ENCODE measurements at places on chromosomes 2 and 18.

DNA sequence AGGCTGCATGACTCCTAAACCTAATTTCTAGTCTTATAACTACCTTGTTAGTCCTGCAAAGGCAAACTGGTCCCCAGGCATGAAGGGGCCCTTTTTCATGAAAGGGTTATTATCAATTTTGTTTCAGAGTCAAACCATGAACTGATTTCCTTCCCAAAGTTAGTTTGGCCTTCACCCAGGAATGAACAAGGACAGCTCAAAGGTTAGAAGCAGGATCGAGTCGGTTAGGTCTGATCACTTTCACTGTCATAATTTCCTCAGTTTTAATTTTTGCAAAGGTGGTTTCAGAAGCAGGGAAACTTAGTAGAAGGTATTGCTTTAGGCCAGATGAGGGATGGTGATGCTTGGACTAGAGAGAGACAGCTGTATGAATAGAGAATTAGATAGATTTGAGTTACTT lies 8.7 kb upstream of the ALS2 start:
- no peak for DNase-seq

DNA sequence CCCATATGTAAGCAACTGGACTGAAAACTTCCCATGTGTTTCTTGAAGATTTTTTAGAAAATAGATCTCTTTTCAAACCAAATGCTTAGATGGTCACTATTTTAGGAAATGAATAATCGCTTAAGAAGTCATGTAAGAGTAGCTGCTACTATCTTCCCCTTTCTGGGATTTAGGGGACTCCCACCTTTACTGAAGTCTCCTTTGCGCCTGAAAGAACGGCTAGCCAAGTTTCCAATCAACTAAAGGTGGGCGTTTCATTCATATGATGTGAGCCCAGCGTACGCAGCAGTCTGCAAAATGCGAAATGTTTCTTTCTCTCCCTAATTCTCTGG lies 1.1 kb downstream of the DIPK1C start:
- DNase-seq: no peak

GRCh38 chr2:216774620-216775019 lies 79.3 kb upstream of the IGFBP5 start:
- DNase-seq: no peak

GRCh38 chr18:24974431-24974830 lies 377.5 kb downstream of the ZNF521 start:
- DNase-seq: no peak

DNA sequence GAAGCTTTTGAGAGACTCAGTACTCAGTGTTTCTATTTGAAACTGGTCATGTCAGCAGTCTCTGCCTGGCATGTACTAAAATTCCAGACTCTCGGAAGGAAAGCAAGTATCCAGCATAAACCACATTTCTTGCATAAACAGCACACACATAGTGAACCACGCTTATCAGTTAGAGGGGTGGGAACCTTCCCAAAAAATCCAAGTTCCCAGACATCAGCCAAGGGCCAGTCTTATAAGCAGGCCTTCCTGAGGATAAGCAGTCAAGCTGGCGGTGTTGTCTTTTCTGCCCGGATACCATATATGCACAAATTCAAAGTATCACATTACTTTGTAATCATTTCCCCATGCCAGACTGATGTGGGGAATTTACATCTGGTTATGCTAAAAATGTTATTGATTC lies 73.6 kb downstream of the ST6GAL2 start:
- no peak for DNase-seq

GRCh38 chr2:10554961-10555809 lies 107.1 kb upstream of the ODC1 start:
- no peak for DNase-seq

- DNase-seq: no peak
Observed at GRCh38 chr2:216110620-216111019, 1.5 kb downstream of the XRCC5 start.

DNA sequence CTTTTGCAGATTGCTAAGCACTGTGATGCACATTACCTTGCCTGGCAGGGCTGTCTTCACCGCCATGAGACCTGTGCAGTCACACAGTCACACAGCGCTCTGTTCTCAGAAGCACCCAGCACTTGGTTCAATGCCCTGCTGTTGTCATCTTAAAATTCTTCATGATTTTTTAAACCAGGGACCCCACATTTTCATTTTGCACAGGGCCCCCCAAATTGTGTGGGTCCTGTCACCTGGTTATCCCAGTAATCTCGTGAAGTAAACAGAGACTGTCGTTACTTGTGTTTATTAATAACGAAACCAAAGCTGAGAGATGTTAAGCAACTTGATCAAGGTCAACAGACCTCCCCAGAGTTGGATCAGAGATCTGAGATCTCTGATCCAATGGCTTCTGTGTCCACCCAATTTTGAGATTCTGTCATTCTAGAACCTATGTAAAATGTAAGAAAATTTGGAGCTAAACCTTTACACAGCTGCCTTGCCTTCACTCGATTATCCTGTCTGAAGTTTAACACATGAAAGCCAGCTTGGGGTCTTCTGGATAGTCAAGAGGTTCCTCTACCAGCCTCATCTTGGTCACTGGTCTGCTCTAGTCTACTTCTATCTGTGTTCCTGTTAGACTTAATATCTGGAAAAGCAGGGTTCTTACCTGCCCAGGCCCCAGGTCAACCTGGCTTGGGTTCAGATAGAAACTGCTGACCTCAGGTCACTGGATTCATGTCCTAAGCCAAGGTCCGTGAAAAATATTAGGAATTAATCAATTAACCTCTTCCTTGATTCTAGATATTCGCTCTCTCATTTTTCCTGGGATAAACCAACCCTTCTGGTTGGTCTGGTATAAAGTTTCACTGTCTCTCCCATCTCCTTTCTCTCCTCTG lies 13.7 kb upstream of the TTC39C start:
- DNase-seq: no peak

GRCh38 chr2:88016086-88016959 lies at the start of gene RNU2-63P:
TSS of gene RNU2-63P (minus strand) at chr2:88016547.
- no peak for DNase-seq

- no peak for DNase-seq
Observed at GRCh38 chr18:9380621-9381395, 46.2 kb downstream of the TWSG1 start.

DNA sequence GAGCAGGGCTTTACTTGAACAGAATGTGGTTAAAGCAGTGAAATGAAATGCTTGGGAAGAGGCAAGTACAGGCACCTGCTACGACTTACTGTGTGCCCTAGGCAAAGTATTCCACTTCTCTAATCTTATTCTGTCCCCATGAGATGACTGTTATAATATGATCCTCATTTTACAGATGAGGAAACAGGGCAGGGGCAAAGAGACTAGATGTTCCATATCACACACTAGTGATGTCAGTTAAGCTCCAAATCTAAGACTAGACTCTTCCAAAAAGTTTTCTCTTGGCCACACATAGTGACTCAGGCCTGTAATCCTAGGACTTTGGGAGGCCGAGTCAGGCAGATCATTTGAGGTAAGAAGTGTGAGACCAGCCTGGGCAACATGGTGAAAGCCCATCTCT lies 235.0 kb downstream of the SETBP1 start:
- DNase-seq: no peak

- DNase-seq: no peak
Observed at GRCh38 chr18:79662439-79662838, 17.2 kb upstream of the CTDP1 start.

DNA sequence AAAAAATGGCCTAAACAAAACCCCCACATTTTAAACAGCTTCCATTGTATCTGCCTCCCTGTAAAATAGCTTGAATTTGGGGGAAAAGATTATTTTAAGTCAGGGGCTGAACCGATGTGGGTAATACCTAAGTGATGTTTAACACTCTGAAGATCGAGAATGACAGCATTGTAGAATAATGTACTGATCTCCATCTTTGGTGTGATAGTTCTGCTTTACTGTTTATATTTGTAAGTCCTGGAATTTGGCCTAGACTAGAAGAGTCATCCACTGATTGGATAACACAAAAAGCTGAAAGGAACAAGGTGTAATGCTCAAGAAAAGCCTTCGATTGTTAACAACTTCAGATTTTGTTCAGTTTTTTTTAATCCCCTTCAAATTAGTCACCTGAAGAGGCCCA lies 53.8 kb upstream of the CCDC68 start:
- DNase-seq: no peak

DNA sequence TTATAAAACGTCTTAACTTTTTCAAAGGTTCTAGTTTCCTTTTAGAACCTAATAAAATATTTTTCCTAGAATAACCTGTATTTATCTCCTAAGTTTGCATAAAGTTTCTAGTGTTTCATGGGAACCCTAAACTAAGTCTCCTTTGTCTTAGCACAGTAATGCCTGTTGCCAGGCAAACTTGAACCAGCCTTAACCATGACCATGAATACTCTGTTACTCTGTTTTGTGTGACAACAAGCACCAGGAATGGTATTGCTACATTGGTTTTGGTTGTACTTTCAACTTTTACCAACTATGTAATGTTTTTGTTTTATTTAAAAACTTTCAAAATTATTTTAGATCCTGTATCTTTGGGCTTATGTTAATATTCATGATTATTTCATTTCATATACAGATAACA lies 137.6 kb downstream of the CERS6 start:
- DNase-seq: no peak

GRCh38 chr2:115075800-115076199 lies 633.4 kb downstream of the DPP10 start:
- DNase-seq: no peak

GRCh38 chr2:156306821-156307220 lies 25.7 kb downstream of the NR4A2 start:
- DNase-seq: no peak

- no peak for DNase-seq
Observed at GRCh38 chr18:44238911-44239310, 441.8 kb upstream of the SETBP1 start.

DNA sequence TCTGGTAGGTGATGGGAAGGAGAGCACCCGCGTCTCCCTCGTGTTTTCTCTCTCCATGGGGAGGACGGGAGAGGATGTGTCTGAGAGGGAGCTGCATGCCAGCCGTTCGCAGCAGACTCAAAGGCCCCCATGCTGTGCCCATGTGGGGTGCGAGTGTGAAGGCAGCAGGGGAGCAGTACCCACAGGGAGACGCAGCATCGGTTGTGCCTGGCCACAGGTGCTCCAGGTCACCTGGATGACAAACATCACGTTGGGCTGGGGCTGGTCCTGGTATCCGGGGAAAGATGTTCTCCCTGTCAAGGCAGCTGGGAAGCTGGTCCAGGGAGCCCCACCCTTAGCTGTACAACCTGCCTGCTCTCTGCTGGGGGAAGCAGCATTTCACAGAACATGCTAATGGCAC lies 119.5 kb upstream of the SALL3 start:
- no peak for DNase-seq

DNA sequence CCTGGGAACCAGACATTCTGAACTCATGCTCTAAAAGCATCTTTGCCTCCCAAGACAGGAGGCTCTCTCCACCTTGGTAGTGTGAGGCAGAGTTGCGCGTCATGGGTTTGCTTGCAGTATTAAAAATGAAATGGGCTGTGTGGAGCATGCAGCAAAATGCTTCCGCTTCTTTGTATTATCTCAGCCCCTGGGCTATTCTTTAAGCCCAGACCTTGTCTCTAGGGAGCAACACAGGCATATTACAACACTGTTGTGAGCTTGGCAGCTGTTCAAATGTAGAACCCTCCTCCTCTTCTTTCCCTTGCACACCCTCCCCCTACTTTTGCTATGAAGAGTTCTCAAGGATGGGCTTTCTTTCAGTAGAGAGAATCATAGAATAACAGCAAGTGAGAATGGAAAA lies 185.1 kb upstream of the LHCGR start:
- no peak for DNase-seq

DNA sequence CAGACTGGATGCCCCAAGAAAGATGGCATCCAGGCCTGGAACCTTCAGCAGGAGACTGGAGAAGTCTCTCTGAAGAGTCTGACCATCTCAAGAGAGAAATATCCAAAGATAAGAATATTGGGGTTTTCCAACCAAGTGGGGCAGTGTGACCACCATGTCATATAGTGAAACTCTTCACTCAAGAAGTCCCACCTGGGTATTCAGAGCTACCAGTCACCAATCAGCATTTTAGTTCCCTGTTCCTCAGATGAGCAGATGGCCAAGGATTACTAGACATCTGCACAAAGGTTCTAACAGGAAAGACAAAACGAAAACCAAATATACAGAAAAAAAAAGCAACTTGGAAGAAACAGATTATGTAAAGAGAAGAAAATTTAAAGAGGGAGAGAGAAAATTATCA lies 38.5 kb upstream of the CXCR4 start:
- no peak for DNase-seq

- DNase-seq: no peak
Observed at GRCh38 chr2:71923143-71923525, 224.5 kb downstream of the CYP26B1 start.

DNA sequence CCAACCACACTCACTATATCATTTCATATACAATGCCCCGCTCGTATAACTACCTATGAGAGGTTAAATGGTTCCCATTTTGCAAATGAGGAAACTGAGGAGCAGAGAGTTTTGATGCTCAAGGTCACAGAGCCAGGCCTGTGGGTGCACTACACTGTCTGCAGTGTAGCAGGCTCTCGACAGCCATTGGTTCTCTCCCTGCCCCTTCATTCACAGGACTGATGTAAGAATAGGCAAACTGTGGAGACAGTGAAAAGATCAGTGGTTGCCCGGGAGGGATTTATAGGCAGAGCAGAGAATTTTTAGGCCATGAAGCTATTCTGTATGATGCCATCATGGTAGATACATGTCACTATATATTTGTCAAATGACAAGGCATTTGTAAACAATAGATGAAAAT lies 39.0 kb upstream of the LBH start:
- no peak for DNase-seq

- no peak for DNase-seq
Observed at GRCh38 chr18:69196336-69196735, 204.4 kb upstream of the DOK6 start.

- DNase-seq: no peak
Observed at GRCh38 chr2:122323927-122324326, 568.5 kb downstream of the TSN start.

DNA sequence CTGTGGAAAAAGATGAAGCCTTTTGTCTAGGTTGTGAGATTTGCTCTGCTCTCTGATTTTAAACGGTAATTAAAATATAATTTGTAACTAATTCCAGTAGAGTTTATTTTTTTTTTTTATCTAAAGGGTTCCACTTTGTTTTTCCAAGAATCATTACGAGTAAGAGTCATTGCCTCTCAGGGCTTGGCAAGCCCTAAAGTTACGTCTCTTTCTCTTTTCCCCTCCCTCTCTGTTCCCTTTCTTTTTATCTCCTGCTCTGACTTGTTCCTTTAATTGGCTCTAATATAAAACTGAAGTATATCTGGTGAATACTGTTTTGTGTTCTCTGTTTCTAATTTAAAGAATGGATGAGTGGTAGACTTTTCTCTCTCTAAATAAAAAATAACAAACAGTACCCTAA lies 75.8 kb downstream of the CALCRL start:
- no peak for DNase-seq

DNA sequence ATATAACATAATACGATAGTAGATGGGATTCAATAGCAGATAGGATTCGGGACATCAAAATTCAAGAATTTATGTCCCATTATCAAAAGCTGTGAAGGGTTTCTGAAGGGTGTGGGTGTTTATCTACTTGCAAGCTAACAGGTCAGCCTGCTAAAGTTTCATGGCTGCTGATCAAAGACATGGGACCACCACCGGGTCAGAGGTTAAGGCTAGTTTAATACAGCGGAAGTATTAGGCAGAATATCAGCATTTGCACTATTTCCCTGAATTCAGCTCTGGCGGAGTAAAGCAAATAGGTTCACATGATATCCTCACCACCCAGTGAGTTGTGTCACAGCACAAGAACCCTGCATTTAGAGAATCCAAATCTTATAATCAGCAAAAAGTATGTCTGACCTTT lies 82.5 kb downstream of the DSEL start:
- no peak for DNase-seq
